ENCODE measurements at places on chromosomes 6 and 20.

- DNase-seq, result no peak
Observed at GRCh38 chr20:36305602-36306551, at the start of gene DLGAP4. DLGAP4 (plus strand) TSS chr20:36306339; CDS start chr20:36431718, 125,379 bp downstream.

DNA sequence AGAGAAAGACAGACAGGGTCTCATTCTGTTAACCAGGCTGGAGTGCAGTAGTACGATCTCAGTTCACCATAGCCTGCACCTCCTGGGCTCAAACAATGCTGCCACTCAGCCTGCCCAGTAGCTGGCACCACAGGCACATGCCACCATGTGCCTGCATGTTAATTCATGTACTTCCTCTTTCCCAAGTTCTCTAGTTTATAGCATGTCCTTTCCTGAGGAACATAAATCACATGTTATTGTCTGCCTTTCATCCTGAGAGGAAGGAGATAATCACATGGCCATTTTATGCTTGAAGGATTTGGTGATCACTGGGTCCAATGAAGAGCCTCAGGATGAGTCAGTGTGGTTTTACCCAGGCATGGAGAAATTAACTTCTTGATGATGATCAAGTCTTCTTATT lies 47.9 kb downstream of the COL11A2 start:
- DNase-seq, result no peak

DNA sequence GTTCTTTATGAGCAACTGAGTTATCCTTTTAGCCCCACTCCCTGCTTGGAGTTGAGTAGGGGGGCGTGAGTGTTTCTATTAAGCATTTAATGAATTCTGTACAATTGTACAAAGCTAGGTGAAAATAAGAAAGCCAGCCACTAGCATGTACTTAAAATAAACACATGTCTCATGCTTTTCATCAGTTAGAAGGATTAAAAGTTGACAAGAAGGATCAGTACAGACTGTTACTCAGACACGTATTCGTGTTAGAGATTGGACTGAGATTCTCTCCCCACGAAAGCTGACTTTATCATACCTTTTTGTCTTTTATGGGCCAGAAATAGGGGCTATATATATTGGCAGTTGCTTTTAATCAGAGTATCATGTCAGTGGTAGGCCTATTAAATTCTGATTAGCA lies 1.7 kb downstream of the HSF2 start:
- no peak for DNase-seq

DNA sequence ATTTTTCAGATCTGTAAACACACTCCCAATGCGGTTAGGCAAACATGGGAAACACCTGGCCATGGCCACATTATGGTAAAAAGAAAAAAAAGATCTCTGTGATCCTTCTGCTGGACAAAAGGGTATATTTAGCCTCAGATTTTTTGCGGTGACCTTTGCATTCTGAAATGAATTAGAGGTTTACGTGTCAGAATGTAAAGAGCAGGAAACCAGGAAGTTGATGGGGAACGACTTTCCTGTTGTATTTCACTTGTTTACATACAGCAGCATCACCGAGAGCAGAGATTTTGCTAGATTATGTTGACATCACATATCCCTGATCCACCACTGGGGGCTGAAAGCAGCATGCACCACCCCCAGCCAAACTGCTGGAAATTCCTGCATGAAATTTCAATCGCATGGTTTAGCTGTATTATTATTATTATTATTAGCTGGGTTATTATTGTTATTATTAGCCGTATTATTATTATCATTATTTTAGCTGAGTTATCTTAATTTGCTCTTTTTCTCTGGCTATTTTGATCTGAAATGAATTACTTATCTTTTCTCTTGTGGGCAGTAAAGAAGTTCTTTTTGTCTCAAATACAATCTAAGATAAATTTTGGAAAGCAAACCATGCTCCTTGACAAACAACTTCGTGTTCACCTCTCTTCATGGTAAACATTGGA lies 189.4 kb downstream of the ZFP64 start:
- no peak for DNase-seq

- no peak for DNase-seq
Observed at GRCh38 chr6:150720774-150721233, 121.1 kb downstream of the PLEKHG1 start.

DNA sequence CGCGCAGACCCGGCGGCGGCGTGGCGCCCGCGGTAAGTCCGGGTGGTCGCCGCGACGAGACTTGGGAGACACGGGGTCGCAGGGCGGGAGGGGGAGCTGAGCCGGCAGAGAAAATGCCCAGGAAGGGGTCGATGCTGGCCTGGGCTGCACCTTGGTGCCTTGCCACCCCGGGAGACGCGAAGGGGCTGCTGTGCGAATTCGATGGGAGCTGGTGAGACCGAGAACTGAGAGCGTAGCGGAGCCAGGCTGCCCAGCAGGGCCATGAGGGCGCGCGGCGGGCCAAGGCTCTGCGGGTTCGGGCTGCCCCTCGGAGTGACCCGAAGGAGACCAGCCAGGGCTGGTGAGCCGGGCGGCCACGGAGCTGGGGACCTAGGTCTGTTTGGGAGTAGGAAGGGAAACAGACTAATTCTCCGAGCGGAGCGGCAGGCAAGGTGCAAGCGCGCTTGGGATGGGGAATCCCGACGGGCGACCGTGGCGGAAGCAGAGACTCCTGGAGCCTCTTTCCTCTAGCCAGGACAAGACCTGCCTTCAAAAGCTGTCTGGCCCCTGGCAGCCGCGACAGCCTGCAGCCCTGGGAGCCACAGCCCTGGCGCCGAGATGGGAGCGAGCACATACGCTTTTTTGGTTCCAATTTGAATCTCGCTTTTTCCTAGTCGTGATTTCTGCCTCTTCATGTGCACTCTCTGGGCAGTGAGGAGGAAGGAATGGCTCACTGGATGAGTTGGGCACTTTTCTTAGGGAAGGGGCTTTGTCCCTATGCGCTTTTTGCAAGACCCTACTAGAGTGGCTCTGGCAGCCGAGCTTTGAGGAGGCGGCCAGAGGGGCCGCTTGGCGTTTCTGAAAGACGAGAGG lies 691 bp downstream of the SYNDIG1 start:
- DNase-seq, result no peak

- DNase-seq, result no peak
Observed at GRCh38 chr6:10415617-10416480, 975 bp upstream of the TFAP2A start.

DNA sequence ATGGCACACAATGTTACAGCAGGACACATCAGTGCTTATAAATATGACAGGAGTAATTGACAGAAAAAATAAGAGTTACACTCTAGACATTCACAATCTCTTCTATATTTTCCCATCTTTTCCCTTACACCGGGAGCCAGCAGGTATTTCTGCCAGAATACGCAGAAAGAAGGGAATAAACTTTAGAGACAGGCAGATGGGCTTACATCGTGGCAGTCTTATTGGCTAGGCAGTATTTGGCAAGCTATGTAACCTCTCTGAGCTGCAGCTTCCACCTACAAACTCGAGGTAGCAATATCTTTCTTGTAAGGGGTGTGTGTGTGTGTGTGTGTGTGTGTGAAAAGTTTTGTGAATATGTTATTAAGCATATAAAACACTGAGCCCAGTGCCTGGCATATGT lies 33.0 kb upstream of the TSHZ2 start:
- no peak for DNase-seq

- no peak for DNase-seq
Observed at GRCh38 chr20:37416100-37416847, 70.3 kb downstream of the SRC start.

- no peak for DNase-seq
Observed at GRCh38 chr20:2171266-2171790, 69.7 kb downstream of the STK35 start.

GRCh38 chr20:62352402-62353288 lies 14.5 kb downstream of the LAMA5 start:
- no peak for DNase-seq

DNA sequence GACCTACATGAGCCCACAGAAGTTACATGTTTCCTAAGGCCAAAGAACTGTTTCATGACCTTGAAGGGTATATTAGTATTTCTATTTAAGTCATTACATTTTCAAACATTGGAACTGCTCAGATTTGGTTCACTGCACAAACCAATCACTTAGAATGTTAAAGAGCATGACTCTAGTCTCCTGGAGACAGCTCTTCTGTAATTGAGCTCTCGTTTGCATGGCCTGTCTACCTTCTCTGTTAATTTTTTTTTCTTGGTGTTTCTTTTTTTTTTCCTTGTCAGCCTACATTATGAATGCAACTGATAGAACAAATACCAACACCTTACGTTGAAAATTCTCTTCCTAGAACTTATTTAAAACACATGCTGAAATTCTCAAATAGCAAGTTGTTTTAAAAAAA lies 860.2 kb upstream of the MAP3K7 start:
- DNase-seq, result no peak

- DNase-seq, result no peak
Observed at GRCh38 chr6:92043777-92044176, 1375.6 kb downstream of the EPHA7 start.

- DNase-seq, result no peak
Observed at GRCh38 chr6:119658917-119659316, 309.4 kb upstream of the MAN1A1 start.

- DNase-seq, result no peak
Observed at GRCh38 chr6:82906951-82907350, 158.7 kb downstream of the UBE3D start.

DNA sequence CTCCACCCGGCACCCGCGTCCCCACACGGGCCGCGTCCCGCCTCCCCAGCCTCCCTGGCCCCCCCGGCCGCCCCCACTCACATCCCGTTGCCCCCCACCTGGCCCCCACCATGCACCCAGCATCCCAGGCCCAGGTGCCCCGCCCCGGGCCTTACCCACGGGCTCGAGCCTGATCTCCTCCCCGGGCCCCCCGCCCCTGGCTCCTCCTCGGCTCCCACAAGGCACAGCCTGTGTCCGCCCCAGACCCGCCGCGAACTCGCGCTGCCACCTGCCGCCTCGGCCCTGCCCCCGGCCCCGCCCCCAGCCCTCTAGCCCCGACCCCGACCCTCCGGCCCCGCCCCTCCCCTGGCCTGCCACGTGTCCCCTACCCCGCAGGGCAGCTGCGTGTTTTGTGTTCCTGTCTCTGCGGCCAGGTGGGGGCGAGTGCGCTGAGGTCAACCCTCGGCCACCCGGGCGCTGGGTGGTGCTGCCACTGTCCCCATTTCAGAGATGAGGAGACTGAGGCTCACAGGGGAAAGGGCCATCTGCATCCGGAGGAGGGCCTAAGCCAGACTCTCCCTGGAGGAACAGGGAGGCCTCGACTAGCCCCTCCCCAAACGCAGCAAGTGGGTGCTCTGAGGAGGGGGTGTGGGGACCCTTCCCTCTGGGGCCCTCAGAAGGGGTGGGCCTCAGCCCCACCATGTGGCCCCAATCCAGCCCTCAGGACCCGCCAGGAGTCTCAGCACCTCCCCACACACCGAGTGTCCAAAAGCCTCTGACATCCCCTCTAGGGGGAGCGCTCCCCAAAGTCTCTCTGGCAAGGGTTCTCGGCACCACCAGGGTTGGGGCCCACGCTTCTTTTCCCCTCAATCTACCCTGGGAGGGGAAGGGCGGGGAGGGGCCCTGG lies 99.8 kb downstream of the TAF4 start:
- DNase-seq, result no peak

DNA sequence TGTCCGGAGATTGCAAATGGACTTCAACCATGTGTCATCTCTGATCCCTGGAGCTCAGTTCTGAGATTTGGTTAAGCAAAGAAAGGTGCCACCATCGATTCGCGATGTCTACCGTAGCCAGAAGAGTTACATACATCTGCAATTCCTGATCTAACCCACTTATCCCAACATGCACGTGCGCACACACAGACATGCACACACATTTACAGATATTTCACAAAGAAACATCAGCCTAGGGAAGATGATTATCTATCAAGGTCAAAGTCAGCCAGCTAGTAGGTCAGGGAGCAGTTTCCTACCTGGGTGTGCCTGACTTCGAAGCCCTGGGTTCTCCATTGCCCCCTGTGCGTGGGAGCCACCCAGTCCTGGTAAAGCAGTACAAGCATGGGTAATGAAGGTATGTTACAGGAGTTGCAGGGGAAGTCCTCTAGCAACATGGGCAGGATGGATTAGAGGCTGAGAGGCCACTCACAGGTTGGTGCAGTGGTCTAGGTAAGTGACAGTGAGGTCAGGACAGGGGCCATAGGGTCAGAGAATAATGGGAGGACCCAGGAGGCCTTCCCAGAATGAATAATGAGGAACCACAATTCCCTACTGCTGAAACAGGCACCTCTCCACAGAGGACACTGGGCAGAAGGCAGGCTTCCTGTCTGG lies 85.2 kb upstream of the MYL9 start:
- DNase-seq, result no peak

DNA sequence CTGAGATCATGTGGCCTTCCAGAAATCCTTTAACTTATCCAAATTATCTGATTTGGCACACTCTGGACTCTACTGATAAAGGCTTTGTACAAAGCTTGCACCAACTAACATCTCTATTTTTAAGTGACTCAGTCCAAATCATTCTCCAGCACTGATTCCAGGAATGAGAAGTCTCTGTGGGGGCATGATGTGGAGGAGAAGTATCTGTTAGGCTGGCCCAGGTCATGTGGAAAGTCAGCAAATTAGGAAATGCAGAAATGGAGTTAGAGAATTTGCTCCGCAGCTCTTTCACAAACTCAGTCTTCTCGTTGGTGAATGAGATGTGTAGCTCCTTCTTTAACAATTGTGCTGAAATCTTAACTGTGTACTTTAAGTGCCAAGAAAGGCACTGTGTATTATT lies 165.7 kb downstream of the ZNF217 start:
- no peak for DNase-seq

- no peak for DNase-seq
Observed at GRCh38 chr6:71049198-71049770, 92.4 kb upstream of the B3GAT2 start.

DNA sequence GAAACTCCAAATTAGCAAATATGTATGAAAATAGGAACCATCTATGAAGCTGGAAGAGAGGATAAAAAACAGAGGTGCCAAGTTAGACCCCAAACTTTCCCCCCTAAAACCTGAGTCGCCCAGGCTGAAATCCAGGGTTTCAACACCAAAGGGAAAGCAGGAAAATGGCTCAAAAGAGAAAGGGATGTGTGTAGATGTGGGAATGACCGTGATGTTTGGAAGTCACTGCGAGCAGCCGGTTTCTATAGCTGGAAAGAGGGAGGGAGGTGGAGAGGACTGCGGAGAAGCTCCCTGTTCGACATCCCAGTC lies 4.5 kb downstream of the RING1 start:
- DNase-seq, result no peak

DNA sequence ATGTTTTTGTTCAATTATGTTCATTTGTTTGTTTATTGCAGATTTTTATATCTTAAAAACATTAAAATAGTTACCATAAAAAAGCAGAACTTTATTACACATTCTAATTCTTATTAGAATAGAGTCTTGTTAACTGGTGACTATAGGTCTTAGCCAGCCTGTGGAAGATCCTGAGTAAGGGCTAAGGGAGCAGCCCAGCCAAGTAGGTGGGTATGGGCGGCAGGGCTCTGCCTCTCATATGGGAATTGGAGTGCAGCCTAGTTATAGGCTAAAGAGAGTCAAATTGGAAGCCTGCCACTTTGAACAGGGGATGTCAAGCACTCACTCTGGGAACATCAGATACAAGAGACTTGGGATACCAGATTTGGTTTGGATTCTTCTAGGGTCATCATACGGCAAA lies 10.5 kb upstream of the HSF2 start:
- DNase-seq, result no peak

DNA sequence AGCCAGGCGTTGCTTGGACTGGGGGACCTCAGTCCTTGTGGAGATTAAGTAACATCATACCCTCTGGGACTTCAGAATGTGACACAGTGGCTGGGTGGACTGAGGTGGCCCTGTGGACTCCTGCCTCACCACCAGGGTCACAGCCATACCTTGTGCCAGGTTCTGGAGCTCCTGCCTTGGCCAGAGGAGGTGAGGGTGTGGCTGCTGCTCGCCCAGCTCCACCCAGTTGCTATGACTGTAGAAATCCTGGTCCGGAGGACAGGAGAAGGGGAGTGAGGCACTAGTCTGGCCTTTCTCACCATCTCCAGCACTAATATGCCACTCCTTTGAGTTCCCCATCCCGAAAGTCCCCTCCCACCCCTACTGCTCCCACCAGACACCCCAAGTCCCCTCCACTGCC lies 1.9 kb downstream of the VWA7 start:
- DNase-seq, result no peak

Measured in stimulated activated CD8-positive, alpha-beta memory T cell treated with anti-CD3 and anti-CD28 coated beads, Interleukin-4, amount 100 ng/mL, for 1 hour (primary cell).